ENCODE measurements at places on chromosomes 12 and 14. TPM values are rescaled to one million over a fixed set of nuclear protein-coding genes. Genes with fewer than 3 reads are reported as not detected.

The NGB gene
- polyA plus RNA-seq = 0.60 TPM

The ZFYVE26 gene
- polyA plus RNA-seq = 13.0 TPM

The CCDC197 gene
- polyA plus RNA-seq = not detected

The LEMD3 gene
- polyA plus RNA-seq = 5.8 TPM

The TMCC3 gene
- 1.1 TPM for polyA plus RNA-seq
